SJSA1 (cell line): ENCODE measurements at places on chromosomes 6 and 20. TPM values are rescaled to one million over a fixed set of nuclear protein-coding genes. Genes with fewer than 3 reads are reported as not detected.

Gene GGTLC1
- total RNA-seq: not detected in 2 replicates

Gene FKBP5
- total RNA-seq: 0.29 and 0.50 TPM in 2 replicates

Gene CFAP61
- not detected in 2 replicates for total RNA-seq

Gene POU5F1
- total RNA-seq: not detected in 2 replicates

Gene ADGRG6
- total RNA-seq: 3.4 and 4.5 TPM in 2 replicates

DNA sequence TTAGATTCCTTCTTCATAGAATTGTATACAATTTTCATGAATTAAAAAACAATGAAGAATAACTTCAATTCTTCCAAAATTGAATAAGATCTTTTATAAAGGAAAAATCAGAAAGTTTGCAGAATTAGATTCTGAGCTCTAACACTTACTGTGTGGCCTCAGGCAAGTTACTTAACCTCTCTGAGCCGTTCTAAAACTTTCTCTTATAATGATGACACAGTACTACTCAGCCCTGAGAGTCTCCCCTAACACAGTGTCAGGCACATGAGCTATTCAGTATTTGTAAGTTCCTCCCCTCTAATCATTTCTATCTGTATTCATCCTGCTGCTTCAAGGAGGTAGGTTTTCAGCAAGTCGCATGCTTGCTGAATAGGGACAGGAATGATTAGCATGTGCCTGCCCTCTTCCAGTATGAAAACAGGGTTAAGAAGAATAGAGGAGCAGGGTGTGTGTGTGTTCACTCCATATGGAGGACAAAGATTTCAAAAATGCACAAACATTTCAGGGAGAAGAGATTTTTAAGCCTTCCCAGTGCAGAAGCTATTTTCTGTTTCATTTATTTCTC lies 11.4 kb downstream of the ID4 start:
- H3K4me1 ChIP-seq: peaks cover 10% of the 10 kb centered on the region
- H3K36me3 ChIP-seq: no peaks in the 10 kb centered on the region
- DNase-seq: no peak
- no peak overlapping the region for H3K27ac ChIP-seq
- H3K4me3 ChIP-seq: no peak overlapping the region

GRCh38 chr6:146620655-146621054 lies 21.9 kb downstream of the ADGB start:
- no peaks in the 10 kb centered on the region for H3K27me3 ChIP-seq
- no peak for DNase-seq
- H3K4me1 ChIP-seq: no peaks in the 10 kb centered on the region

DNA sequence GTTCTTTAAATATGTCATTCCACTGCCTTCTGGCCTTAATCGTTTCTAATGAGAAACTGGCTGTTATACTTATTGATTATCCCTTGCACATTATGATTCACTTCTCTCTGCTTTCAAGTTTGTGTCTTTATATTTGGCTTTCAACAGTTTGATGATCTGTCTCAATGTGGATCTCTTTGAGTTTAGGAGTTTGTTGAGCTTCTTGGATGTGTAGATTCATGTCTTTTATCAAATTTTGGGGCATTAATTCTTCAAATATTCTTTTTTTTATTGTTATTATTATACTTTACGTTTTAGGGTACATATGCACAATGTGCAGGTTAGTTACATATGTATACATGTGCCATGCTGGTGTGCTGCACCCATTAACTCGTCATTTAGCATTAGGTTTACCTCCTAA lies 29.3 kb downstream of the ZBTB9 start:
- H3K27ac ChIP-seq: no peak overlapping the region
- H3K36me3 ChIP-seq: no peaks in the 10 kb centered on the region
- no peaks in the 10 kb centered on the region for H3K4me1 ChIP-seq

DNA sequence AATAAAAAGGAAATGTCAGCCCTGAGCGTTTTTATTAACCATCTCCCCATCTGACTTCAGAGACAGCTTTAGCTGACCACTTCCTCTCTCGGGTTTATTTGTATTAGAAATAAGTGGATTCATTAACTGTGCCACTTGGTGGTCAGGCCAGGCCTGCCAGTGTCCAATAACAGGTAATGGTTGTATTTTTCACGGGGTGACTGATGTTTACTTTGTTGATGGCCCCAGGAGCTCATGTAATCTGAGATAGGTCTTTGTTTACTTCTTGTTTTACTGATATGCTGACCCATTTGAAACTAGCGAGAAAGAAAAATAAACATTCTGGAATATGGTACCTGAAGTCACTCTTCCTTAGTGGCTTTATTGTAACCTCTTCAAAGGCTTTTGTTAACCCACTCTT lies 504.3 kb upstream of the SLC35B3 start:
- DNase-seq: peak; percentile 23
- no peaks in the 10 kb centered on the region for H3K36me3 ChIP-seq
- H3K4me1 ChIP-seq: no peaks in the 10 kb centered on the region
- H3K27ac ChIP-seq: no peak overlapping the region

DNA sequence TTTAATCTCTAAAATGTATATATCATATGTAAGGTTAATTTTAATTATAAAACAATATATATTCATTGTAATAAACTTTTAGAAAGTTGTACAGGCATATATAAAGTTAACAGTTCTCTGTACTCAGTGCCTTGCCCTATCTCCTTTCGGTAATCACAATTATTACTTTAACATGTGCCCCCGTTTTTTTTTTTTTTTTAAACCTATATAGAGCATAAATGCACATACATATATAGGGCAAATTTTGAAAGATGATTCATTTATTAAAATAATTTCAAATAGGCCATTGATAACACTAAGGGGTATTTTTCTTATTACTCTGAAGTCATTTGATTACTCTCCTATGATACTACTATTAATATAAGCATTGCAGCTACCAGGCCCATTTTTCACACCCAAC lies 1.9 kb downstream of the ASF1A start:
- peak overlapping the region; percentile 94 for H3K4me3 ChIP-seq
- peaks cover 20% of the 10 kb centered on the region for H3K4me1 ChIP-seq
- no peaks in the 10 kb centered on the region for H3K27me3 ChIP-seq
- H3K36me3 ChIP-seq: peaks cover 38% of the 10 kb centered on the region

GRCh38 chr20:25397821-25398220 lies 7.2 kb upstream of the ABHD12 start:
- no peak for DNase-seq
- H3K4me3 ChIP-seq: no peak overlapping the region
- H3K27me3 ChIP-seq: no peaks in the 10 kb centered on the region
- H3K36me3 ChIP-seq: no peaks in the 10 kb centered on the region

DNA sequence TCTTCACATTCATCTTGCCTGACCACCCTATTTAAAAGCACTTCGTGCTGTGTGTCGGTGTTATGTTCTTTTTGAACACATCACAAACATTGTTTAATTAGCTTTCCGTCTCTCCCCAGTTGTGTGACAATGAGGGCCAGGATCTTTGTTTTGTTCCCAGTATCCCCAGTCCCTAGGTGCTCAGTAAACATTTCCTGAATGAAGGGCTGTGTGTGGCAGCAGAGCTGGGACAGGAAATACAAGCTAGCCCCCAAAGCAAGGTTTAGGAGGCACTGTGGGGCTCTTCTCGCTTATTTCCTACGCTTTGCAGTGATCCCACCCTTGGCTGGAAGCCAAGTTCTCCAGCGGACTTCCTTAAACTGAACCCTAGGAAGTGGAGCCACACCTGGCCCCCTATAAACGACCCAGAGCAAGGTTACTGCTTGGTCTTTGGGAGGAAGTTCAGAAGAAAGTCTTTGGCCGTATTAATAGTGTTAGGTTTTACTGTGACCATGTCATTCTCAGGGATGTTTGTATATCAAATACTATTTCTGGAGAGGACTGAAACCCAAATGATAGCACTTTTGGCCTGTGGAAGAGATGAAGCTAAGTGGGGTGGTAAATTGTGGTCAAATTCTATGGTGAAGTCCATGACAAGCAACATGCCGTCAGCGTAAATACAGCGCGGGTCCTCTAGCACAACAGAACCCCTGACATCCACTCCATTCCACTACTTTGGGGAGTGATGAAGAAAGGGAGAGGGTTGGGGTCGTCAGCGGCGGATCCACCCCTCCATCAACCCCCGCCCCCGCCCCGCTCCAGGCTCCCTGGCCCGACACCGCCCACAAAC lies 570 bp upstream of the FANCE start:
- peaks cover 19% of the 10 kb centered on the region for H3K36me3 ChIP-seq
- no peak overlapping the region for H3K27ac ChIP-seq

GRCh38 chr20:35279533-35280174 lies 1.7 kb upstream of the MMP24OS start:
- no peak overlapping the region for H3K27ac ChIP-seq
- no peak overlapping the region for H3K4me3 ChIP-seq
- H3K4me1 ChIP-seq: peaks cover 20% of the 10 kb centered on the region
- no peak for DNase-seq

DNA sequence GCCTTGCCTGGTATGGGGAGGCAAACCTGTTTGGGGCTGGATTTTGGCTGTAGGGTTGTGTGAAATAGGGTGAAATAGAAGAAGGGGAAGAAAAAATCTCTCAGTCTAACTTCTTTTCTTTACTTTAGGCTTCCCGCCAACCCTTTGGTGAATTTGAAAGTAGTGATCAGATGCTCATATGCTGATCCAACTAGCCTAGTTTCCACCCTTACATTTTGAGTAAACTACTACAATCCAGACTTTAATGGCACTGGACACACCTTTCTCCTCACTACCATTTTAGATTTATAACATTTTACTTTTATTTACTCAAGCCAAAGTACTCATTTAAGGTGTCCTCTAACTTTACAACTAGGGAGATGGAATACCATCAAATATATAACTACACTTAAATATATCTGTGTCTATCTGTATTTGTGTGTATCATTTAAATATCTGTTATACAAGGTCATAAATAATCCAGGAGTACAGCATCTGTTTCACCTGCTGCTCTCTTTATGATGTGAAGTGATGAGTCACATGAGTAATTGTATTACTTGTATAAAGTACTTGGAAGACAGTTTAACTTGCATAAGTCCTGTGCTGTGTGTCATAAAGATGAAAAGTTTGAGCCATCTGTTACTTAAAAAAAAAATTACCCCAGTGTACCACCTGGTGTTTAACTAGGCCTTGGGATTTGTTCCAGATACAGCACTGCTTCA lies 172.1 kb downstream of the CDKAL1 start:
- DNase-seq: no peak
- H3K4me1 ChIP-seq: no peaks in the 10 kb centered on the region
- H3K27ac ChIP-seq: no peak overlapping the region
- no peaks in the 10 kb centered on the region for H3K27me3 ChIP-seq
- no peaks in the 10 kb centered on the region for H3K36me3 ChIP-seq
- H3K4me3 ChIP-seq: no peak overlapping the region

DNA sequence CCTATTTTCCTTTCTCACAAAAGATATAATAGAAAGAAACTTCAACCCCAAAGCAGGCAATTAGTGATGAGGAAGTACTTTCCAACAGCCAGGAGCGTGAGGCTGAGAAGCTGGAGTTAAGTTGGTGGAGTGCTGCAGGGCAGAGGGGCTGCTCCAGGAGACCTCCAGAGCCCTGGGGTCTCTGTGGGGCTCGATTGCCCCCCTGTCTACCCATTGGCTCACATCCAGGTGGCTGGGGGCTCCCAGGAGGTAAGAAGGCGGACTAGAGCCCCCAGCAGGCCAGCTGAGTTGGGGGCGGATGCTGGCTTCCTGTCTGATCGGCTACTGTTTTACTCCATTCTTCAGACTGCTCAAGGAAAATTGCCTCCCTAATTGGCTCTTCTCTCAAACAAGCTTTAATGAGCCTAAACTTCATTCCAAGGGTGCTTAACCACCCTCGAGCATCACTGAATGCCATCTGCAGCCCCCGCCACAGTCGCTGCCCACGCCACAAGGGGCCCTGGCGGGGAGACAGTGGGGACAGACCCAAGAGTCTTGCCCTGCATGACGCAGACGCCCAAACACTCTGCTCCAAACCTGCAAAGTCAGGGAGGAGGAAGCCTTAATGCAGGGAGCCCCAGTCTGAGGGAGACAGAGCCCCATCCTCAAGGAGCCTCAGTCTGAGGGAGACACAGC lies 78.6 kb downstream of the MDGA1 start:
- no peak overlapping the region for H3K27ac ChIP-seq
- DNase-seq: no peak
- no peaks in the 10 kb centered on the region for H3K27me3 ChIP-seq
- H3K4me3 ChIP-seq: no peak overlapping the region

DNA sequence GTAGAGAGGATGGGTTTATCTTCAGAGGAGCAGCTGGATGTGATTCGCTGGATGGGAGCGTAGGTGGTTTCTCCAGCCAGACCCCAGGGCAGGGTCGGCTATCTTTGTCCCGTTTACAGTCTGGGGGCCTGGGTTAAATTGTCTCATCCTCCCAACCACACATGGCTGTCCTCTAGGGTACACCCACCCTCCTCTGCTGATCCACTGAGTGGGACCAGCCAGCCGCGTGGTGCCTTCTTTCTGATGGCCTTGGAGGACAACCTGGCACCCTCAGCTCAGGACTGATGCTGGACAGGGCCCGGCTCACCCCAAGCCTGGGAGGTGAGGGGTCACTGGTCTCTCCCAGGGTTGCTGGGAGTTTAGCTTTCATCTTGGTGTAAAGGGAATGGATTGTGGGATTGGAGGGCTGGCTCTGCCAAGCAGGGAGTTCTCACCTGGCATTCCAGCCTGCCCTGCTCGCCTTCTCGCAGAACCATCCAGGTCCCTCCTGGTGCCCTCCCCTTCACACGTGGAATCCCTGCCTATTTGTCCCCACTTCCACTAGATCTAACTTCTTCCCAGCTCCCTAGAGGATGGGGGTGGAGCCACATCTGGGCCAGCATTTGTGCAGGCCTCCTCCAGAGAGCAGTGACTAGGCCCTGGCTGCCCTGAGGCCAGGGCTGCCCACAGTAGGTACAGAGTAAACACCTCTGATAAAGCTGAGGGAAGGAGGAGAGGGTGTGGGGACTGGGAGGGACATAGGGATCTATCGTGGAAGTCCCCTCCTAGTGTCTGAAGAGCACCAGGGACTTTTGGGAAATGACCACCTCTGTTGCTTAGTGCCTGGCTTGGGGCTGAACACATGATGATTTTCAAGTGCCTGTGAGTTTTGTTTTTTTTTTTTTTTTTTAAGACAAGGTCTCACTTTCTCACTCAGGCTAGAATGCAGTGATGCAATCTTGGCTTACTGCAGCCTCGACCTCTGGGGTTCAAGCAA lies 1.6 kb downstream of the ITPR3 start:
- no peaks in the 10 kb centered on the region for H3K27me3 ChIP-seq
- H3K36me3 ChIP-seq: peaks cover 20% of the 10 kb centered on the region
- peak overlapping the region; percentile 75 for H3K4me3 ChIP-seq
- DNase-seq: no peak
